HCEC 1CT (cell line): ENCODE measurements at places on chromosomes 16 and 17.
A peak's percentile ranks its signal among the peaks of the same experiment; 100 is the strongest.

DNA sequence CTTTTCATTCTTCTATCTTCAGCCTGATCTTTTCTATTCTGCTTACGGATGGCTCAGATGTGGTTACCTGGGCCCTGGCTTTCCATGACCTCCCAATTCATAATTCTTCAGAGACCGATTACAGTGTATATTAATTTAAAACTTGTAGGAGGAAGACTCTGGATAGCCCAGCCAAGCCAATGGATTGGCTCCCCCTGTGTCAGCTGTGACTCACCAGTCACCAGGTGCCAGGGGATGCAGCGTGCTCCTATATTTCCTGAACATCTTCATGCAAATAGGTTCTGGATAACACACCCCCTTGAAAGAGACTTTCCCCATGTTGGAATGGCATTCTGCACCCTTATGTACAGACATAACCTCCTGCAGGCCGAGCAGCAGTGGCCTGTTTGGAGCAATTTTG is 208.3 kb upstream of the WSCD1 start:
- no peak for DNase-seq

DNA sequence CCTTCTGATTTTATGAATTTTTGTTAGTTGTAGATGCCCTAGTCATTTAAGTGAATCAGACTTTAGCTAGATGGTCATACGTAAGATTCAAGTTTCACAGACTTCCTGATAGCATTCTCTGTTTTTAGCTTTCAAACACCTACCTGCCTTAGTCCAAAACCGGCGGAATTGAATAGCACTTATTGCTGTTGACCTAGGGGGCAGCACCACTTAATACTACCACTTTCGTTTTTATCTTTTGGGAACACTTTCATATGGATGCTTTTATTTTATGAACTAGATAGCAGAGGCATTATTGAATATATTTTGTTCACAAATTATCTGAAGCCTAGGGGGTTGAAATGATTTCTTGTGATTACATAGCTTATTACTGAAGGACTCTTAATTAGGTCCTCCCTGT is 31.5 kb downstream of the TADA2A start:
- DNase-seq: no peak

DNA sequence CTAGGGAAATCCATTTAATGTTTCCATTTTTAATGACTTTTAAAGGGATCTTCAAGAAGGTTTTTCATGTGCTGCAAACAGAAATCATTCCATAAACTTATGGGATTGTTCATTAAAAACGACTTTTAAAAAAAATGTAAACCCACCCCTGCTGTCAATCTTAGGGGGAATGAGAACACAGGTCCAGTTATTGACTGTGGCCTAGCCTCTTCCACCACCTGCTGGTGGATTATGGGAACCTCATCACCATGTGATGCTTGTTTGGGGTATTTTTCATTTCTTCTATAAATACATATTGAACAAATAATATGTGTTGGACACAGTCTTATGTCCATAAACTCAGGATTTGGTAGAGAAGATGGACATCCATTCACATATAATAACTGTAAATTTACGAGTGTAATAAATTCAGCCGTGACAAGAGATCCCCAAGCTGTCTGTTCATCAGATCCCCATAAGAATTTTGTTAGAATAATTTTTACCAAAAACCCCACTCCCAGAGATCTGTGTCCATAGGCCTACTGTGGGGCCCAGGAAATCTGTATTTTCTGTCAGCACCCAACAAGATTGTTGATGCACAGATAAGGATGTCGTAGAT is 42.0 kb upstream of the TMC5 start:
- DNase-seq: peak; percentile 63

GRCh38 chr16:11089504-11090124 is 145.2 kb downstream of the CLEC16A start:
- peak; percentile 80 for DNase-seq

DNA sequence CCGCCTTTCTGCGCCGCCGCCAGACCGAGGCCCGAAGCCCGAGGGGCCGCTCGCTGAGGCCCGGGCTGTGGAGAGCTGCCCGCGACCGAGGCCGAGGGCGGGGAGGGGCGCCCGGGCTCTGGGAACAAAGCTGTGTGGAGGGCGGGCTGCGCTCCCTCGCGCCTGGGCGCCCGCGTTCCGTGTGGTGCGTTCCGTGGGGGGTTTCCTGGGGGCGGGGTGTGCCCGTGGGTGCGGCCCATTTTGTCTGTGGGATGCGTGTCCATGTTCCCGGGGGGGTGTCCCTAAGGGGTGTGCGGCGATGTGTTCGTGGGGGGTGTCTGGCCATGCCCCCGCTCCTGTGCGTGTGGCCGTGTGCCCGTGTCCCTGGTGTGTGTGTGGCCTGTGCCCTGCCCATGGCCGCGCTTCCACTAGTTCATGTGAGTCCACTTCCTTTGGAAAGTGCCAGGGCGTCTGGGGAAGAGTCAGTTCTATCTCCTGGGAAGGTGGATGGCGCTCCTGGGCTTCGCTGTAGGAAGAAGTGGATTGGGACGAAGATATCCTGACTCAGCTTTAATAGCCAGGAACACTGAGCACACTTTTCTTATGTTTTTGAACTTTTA is 520 bp downstream of the JPT2 start:
- DNase-seq: peak; percentile 35
